Melanocyte of skin (primary cell): ENCODE measurements at places on chromosomes 13 and 19. TPM values are rescaled to one million over a fixed set of nuclear protein-coding genes. Genes with fewer than 3 reads are reported as not detected.

SMIM44 gene
- total RNA-seq, result not detected in 2 replicates

OR7D2 gene
- total RNA-seq, result under 0.01 TPM in 1 of 2 replicates, not detected in the other

SNRPD2 gene
- total RNA-seq, result 356 and 358 TPM in 2 replicates

IQCN gene
- total RNA-seq, result 1.5 and 2.8 TPM in 2 replicates

SPTBN4 gene
- total RNA-seq, result 0.34 and 0.36 TPM in 2 replicates

PKN1 gene
- 85.7 and 125 TPM in 2 replicates for total RNA-seq

MYPOP gene
- 2.1 and 2.5 TPM in 2 replicates for total RNA-seq

HSPB6 gene
- 1.7 and 1.8 TPM in 2 replicates for total RNA-seq

MICOS13 gene
- total RNA-seq, result 32.3 and 33.4 TPM in 2 replicates

ZNF415 gene
- 1.0 and 1.8 TPM in 2 replicates for total RNA-seq
